A549 treated with CpdA at 1 μM for 4 hours (cell line): ENCODE measurements at places on chromosomes 11 and 22. TPM values are rescaled to one million over a fixed set of nuclear protein-coding genes. Genes with fewer than 3 reads are reported as not detected.

PIK3C2A gene
- 10.9 to 17.0 TPM (median 14.5 TPM) in 5 replicates for total RNA-seq

IGLL1 gene
- not detected in 5 replicates for total RNA-seq

SCGB2A2 gene
- not detected in 5 replicates for total RNA-seq

SOX6 gene
- 0.03 to 0.25 TPM in 2 of 5 replicates, not detected in the others for total RNA-seq

LRRN4CL gene
- total RNA-seq, result 0.08 to 0.12 TPM (median 0.10 TPM) in 3 of 5 replicates, not detected in the others

MMP27 gene
- not detected in 5 replicates for total RNA-seq

DEFB108B gene
- not detected in 5 replicates for total RNA-seq

RAB3IL1 gene
- 8.9 to 14.3 TPM (median 11.4 TPM) in 5 replicates for total RNA-seq

SLC22A12 gene
- not detected in 5 replicates for total RNA-seq

CHRDL2 gene
- total RNA-seq, result 2.5 to 5.7 TPM (median 4.3 TPM) in 5 replicates

TRIM29 gene
- 5.2 to 7.1 TPM (median 6.2 TPM) in 5 replicates for total RNA-seq

NPAS4 gene
- not detected in 5 replicates for total RNA-seq

OR51B2 gene
- not detected in 5 replicates for total RNA-seq

JAML gene
- not detected in 5 replicates for total RNA-seq

MORC2 gene
- 14.0 to 17.1 TPM (median 16.2 TPM) in 5 replicates for total RNA-seq

MYBPC3 gene
- 0.05 to 0.06 TPM (median 0.05 TPM) in 4 of 5 replicates, not detected in the other for total RNA-seq

HTR3B gene
- total RNA-seq, result not detected in 5 replicates

MYRF gene
- total RNA-seq, result 16.3 to 24.3 TPM (median 19.8 TPM) in 5 replicates

VPREB3 gene
- 0.39 to 1.6 TPM (median 0.79 TPM) in 4 of 5 replicates, not detected in the other for total RNA-seq

OR51G2 gene
- not detected in 5 replicates for total RNA-seq

FOLR2 gene
- total RNA-seq, result not detected in 5 replicates

KCNQ1OT1 gene
- 0.03 to 0.07 TPM (median 0.05 TPM) in 5 replicates for total RNA-seq

FGF19 gene
- 0.03 to 0.17 TPM (median 0.08 TPM) in 4 of 5 replicates, not detected in the other for total RNA-seq

EWSR1 gene
- 215 to 239 TPM (median 224 TPM) in 5 replicates for total RNA-seq

TRPM5 gene
- total RNA-seq, result not detected in 5 replicates

VWA5A gene
- 0.22 to 0.37 TPM (median 0.30 TPM) in 5 replicates for total RNA-seq

MB gene
- total RNA-seq, result 6.4 to 9.1 TPM (median 6.9 TPM) in 5 replicates

HEPHL1 gene
- not detected in 5 replicates for total RNA-seq

DNAJB7 gene
- total RNA-seq, result not detected in 5 replicates

FAM168A gene
- 11.5 to 16.0 TPM (median 14.2 TPM) in 5 replicates for total RNA-seq

LUZP2 gene
- total RNA-seq, result not detected in 5 replicates

VPS37C gene
- total RNA-seq, result 15.9 to 18.7 TPM (median 18.2 TPM) in 5 replicates

ROM1 gene
- total RNA-seq, result 2.2 to 4.7 TPM (median 4.0 TPM) in 5 replicates

PRR33 gene
- total RNA-seq, result 0.02 TPM in 1 of 5 replicates, not detected in the others

PDGFB gene
- 3.2 to 4.4 TPM (median 3.5 TPM) in 5 replicates for total RNA-seq

NDUFS8 gene
- 265 to 410 TPM (median 387 TPM) in 5 replicates for total RNA-seq

MUC5AC gene
- 3.2 to 4.5 TPM (median 4.1 TPM) in 5 replicates for total RNA-seq

OMP gene
- not detected in 5 replicates for total RNA-seq

PLEKHB1 gene
- 0.41 to 0.86 TPM (median 0.55 TPM) in 5 replicates for total RNA-seq

CARNS1 gene
- total RNA-seq, result 0.12 to 0.24 TPM (median 0.16 TPM) in 5 replicates

BATF2 gene
- total RNA-seq, result 0.71 to 1.3 TPM (median 1.1 TPM) in 5 replicates

DEPDC7 gene
- 6.0 to 7.9 TPM (median 7.2 TPM) in 5 replicates for total RNA-seq

OR51E2 gene
- 0.02 to 0.14 TPM in 2 of 5 replicates, not detected in the others for total RNA-seq

CARD18 gene
- total RNA-seq, result not detected in 5 replicates

PKDREJ gene
- total RNA-seq, result not detected in 5 replicates

MMP8 gene
- not detected in 5 replicates for total RNA-seq

AIFM3 gene
- 2.0 to 4.6 TPM (median 3.5 TPM) in 5 replicates for total RNA-seq

C1QTNF5 gene
- total RNA-seq, result not detected in 5 replicates
